Large intestine (tissue), 12 donors: ENCODE measurements at places on chromosomes 11 and 22.

GRCh38 chr11:130435671-130436070, 7.3 kb upstream of the ADAMTS8 start:
- H3K4me1 ChIP-seq: no peaks in the 10 kb centered on the region
- no peaks in the 10 kb centered on the region for H3K36me3 ChIP-seq
- no peak for DNase-seq
- H3K4me3 ChIP-seq: no peak overlapping the region
- no peak overlapping the region for H3K27ac ChIP-seq
- H3K27me3 ChIP-seq: peaks cover 4% of the 10 kb centered on the region

- H3K4me3 ChIP-seq: no peak overlapping the region
- H3K4me1 ChIP-seq: peaks cover 10% of the 10 kb centered on the region
- no peaks in the 10 kb centered on the region for H3K36me3 ChIP-seq
- no peak for DNase-seq
- H3K27me3 ChIP-seq: peaks cover 70% of the 10 kb centered on the region
Measured at GRCh38 chr22:46052331-46052771, 75.4 kb upstream of the WNT7B start.

DNA sequence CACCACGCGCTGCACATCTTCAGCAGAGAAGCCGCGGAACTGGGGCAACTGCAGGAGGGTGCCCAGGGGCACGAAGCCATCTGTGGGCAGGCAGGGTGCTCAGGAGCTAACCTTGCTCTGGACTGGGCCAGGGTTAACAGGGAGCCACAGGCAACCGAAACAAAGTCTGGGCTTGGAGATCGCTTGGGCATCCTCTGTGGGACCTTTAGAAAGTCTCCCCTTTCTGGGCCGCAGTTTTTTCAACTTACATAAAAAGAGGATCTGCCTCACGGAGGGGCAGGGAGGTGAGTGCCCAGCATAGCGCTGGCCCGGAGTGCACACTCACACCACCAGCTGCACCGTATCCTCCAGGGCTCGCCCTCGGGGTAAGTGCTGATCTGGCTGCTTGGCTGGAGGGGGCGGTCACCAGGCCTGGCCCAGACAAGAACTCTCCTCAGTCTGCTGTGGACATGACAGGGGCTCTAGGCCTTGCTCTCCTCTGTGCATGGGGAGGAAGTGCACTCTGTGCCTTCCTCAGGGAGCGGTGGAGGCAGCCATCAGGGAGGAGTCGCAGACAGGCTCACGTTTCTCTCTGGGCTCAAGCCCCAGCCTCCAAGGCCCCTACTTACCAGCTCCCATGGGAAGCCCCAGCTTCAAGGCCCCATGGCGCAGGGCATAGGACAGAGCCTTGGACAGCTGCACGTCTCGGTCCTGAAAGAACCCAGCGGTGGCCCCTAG, 937 bp downstream of the TRPT1 start:
- H3K36me3 ChIP-seq: peaks cover 26% of the 10 kb centered on the region
- peak overlapping the region; percentile 37 for H3K27ac ChIP-seq
- H3K4me3 ChIP-seq: peak overlapping the region; percentile 98
- DNase-seq: no peak

- peak; percentile 52 for DNase-seq
- H3K27ac ChIP-seq: peak overlapping the region; percentile 84
- no peaks in the 10 kb centered on the region for H3K36me3 ChIP-seq
- H3K27me3 ChIP-seq: no peaks in the 10 kb centered on the region
- peaks cover 48% of the 10 kb centered on the region for H3K4me1 ChIP-seq
- no peak overlapping the region for H3K4me3 ChIP-seq
Measured at GRCh38 chr11:76225122-76225611, 18.9 kb upstream of the WNT11 start.

- H3K4me1 ChIP-seq: peaks cover 6% of the 10 kb centered on the region
- no peak overlapping the region for H3K27ac ChIP-seq
- no peak for DNase-seq
- no peaks in the 10 kb centered on the region for H3K27me3 ChIP-seq
- H3K4me3 ChIP-seq: no peak overlapping the region
- no peaks in the 10 kb centered on the region for H3K36me3 ChIP-seq
Measured at GRCh38 chr11:113674397-113674685, 31.8 kb downstream of the TMPRSS5 start.

- H3K27me3 ChIP-seq: no peaks in the 10 kb centered on the region
- DNase-seq: no peak
- H3K4me1 ChIP-seq: no peaks in the 10 kb centered on the region
- H3K36me3 ChIP-seq: peaks cover 73% of the 10 kb centered on the region
- no peak overlapping the region for H3K4me3 ChIP-seq
Measured at GRCh38 chr22:24039046-24039445, 27.9 kb downstream of the CABIN1 start.

DNA sequence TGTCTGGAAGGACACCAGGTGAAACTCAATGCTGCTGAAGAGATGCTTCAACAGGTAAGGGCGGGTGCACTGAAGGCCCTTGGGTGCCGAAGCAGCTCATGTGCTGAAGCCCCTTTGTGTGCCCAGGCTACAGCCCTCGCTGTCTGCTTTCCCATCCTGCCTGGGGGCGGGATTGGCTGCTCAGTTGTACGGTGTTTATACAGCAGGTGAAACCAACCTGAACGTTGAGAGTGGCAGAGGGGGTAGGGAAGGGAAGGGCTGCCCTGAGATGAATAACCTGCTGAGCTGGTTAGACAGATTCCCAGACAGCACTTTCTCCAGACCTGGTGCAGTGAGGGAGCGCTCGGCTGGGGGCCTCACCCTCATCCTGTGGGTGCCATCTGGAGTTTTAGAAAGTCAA, 75.7 kb downstream of the CYB5R2 start:
- H3K36me3 ChIP-seq: peaks cover 27% of the 10 kb centered on the region
- H3K27ac ChIP-seq: peak overlapping the region; percentile 74
- DNase-seq: peak; percentile 73
- H3K4me3 ChIP-seq: no peak overlapping the region

DNA sequence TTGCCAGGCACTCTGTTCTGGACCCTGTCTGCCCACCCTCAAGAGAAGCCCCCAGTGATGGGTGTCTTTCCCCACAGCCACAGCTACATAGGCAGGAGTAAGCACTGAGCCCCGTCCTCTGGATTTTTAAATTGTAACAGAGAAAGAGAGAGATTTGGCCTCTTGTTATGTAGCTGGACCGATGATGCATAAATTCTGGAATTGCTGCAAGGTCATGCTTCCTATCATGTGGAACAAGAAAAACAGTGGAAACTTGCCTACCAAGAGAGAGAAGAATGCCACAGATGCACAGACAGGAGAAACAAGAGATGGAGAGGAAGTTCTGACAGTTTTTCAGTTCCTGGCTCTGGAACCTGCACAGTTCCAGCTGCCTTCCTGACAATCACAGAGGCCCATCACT, 150.2 kb downstream of the ETS1 start:
- H3K27me3 ChIP-seq: no peaks in the 10 kb centered on the region
- no peak overlapping the region for H3K4me3 ChIP-seq
- no peaks in the 10 kb centered on the region for H3K36me3 ChIP-seq
- H3K4me1 ChIP-seq: no peaks in the 10 kb centered on the region
- no peak for DNase-seq
- no peak overlapping the region for H3K27ac ChIP-seq

DNA sequence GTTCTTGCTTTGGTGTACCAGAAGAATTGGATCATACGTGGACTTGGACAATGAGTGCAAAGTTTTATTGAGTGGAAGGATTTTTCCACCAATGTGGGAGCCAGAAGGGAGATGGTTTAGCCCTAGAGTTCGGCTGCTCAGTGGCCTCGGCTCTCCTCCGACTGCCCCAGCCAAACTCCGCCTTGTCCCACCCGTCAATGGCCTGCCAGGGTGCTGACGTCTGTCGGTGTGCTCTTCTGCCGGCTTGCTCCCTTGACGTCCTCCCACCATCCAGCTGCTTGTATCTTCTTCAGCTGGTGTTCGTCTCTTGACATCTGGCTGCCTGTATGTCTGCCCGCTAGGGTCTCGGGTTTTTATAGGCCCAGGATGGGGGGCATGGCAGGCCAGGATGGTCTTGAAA, 154.8 kb downstream of the APOL5 start:
- H3K4me3 ChIP-seq: no peak overlapping the region
- DNase-seq: no peak
- H3K4me1 ChIP-seq: no peaks in the 10 kb centered on the region
- H3K27ac ChIP-seq: no peak overlapping the region

DNA sequence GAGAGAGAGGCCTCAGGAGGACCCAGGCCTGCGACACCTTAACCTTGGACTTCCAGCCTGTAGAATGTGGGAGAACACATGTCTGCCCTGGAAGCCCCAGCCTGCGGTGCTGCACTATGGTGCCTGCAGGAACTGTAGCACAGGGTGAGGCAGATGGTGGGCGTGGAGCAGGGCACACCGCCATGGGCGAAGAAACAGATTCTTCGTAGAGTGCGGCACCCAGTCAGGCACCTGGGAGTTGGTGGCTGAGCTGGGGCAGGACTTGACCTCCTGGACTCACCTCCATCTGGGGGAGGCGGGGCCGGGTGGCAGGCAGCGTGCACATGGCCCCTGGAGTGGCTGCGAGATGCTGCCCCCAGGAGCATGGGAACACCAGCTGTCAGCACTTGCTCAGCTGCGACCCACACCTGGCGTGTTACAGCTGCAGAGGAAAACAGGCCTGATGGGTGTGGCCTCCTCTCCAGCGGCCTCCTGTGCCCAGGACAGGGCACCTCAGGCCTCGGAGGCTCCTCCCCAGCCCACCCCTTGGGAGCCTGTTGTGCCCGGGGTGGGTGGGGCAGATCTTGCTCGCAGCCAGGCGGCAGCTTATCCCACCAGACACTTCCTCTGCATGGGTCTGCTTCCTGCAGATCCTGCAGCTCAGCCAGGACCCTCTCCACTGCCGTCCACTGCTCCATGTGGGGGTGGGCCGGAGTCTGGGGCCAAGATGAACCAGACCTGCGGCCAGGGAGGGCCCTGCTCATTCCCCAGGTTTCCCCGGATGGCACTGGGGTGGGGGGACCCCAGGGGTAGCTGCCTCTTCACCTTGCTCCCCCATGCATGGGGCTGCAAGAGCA, 80.4 kb downstream of the MYEOV start:
- peak; percentile 80 for DNase-seq
- peaks cover 17% of the 10 kb centered on the region for H3K4me1 ChIP-seq
- no peak overlapping the region for H3K27ac ChIP-seq
- H3K36me3 ChIP-seq: no peaks in the 10 kb centered on the region
- H3K27me3 ChIP-seq: no peaks in the 10 kb centered on the region
- H3K4me3 ChIP-seq: no peak overlapping the region

GRCh38 chr11:94821439-94821838, 53.3 kb downstream of the AMOTL1 start:
- no peaks in the 10 kb centered on the region for H3K27me3 ChIP-seq
- H3K4me3 ChIP-seq: no peak overlapping the region
- DNase-seq: no peak
- H3K4me1 ChIP-seq: no peaks in the 10 kb centered on the region
- H3K27ac ChIP-seq: no peak overlapping the region

DNA sequence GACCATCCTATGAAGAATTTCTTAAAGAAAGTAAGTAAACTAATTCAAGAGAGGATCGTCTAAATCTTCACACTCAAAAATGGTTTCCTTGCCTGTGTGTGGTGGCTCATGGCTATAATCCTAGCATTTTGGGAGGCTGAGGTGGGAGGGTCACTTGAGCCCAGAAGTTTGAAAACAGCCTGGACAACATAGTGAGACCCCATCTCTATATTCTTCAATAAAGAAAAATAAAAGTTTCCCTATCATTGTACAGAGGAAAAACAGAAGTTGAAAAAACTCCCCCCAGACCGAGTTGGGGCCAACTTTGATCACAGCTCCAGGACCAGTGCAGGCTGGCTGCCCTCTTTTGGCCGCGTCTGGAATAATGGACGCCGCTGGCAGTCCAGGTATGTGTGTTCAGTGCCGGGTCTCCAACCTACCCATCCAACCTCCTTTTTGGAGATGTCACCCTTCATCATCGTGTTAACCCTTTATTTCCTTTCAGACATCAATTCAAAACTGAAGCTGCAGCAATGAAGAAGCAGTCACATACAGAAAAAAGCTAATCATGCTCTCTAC, 3.0 kb downstream of the RPS25 start:
- peaks cover 14% of the 10 kb centered on the region for H3K4me1 ChIP-seq
- no peak overlapping the region for H3K27ac ChIP-seq
- no peak for DNase-seq
- H3K27me3 ChIP-seq: no peaks in the 10 kb centered on the region

GRCh38 chr11:33987975-33988580, 63.5 kb upstream of the CAPRIN1 start:
- no peaks in the 10 kb centered on the region for H3K27me3 ChIP-seq
- no peak overlapping the region for H3K4me3 ChIP-seq
- H3K4me1 ChIP-seq: no peaks in the 10 kb centered on the region
- H3K36me3 ChIP-seq: no peaks in the 10 kb centered on the region
- DNase-seq: peak; percentile 58

DNA sequence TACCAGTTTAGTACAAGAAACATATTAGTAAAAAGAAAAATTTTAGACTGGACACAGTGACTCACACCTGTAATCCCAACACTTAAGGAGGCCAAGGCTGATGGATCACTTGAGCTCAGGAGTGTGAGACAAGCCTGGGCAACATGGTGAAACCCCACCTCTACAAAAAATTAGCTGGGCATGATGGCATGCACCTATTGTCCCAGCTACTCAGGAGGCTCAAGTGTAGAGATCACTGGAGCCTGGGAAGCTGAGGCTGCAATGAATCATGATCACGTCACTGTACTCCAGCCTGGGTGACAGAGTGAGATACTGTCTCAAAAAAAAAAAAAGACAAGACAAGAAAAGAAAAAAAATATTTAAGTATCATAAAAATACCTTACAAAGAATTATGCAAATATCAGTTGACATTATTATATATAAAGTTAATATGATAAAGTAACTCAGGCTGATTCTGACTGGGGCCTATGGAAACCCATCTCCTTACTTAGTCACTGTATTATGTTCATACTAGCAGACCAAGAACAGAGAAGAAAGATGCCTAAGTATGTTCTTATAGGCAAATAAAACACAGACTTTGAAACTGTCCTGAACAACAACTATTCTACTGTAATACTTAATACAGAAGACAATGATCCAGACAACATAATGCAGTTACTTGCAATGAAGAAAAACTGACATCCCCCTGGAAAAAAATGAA, 27.3 kb downstream of the FAM168A start:
- no peaks in the 10 kb centered on the region for H3K27me3 ChIP-seq
- H3K27ac ChIP-seq: no peak overlapping the region
- H3K4me1 ChIP-seq: no peaks in the 10 kb centered on the region
- H3K4me3 ChIP-seq: no peak overlapping the region
- H3K36me3 ChIP-seq: peaks cover 3% of the 10 kb centered on the region
- DNase-seq: no peak

DNA sequence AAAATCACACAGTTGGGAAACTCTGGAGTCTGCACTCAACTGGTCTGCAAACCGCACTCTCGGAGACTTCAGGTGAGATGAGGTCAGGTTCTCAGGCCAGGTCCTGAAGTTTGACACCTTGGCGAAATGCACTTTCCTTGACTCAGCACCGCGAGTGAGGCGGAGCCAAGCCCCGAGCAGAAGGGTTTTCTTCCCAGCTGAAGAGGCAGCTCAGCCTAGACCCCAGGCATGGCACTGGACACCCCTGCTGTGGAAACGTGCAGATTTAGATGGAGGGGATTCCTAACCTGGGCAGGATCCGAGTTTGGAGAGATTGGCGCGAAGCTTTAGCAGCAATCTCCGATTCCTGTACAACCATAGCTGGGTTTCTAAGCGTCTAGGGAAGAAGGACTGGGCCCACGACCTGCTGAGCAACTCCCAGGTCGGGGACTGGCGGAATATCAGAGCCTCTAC, 835 bp upstream of the MYOD1 start:
- no peak for DNase-seq
- no peaks in the 10 kb centered on the region for H3K4me1 ChIP-seq
- H3K4me3 ChIP-seq: no peak overlapping the region
- H3K27me3 ChIP-seq: peaks cover 91% of the 10 kb centered on the region
- no peak overlapping the region for H3K27ac ChIP-seq

GRCh38 chr11:88384004-88384668, 46.6 kb upstream of the CTSC start:
- H3K36me3 ChIP-seq: no peaks in the 10 kb centered on the region
- no peak for DNase-seq
- H3K4me3 ChIP-seq: no peak overlapping the region
- no peaks in the 10 kb centered on the region for H3K27me3 ChIP-seq
- no peaks in the 10 kb centered on the region for H3K4me1 ChIP-seq
